NCI-H2171 (cell line): ENCODE measurements at places on chromosomes 11 and 22.

GRCh38 chr22:42743501-42743991, 22.9 kb upstream of the A4GALT start:
- DNase-seq: peak; percentile 31

DNA sequence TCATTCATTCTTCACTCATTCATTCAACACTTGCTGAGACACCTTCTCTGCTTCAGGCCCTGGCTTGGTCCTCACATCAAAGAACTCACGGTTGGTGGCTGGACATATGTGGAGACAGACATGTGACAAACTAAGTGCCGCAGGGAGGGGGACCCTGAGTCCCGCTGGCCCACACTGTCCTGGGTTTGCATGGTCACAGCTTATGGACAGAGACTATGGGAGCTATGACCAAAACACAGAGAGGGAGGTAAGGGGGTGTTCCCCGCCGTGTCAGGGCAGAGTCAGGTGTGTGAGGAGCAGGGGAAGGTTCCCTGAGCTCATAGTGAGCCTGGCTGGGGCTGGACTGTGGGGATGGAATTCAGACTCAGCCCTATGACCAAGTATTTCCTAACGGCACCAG, 123.1 kb downstream of the MPPED1 start:
- no peak for DNase-seq

DNA sequence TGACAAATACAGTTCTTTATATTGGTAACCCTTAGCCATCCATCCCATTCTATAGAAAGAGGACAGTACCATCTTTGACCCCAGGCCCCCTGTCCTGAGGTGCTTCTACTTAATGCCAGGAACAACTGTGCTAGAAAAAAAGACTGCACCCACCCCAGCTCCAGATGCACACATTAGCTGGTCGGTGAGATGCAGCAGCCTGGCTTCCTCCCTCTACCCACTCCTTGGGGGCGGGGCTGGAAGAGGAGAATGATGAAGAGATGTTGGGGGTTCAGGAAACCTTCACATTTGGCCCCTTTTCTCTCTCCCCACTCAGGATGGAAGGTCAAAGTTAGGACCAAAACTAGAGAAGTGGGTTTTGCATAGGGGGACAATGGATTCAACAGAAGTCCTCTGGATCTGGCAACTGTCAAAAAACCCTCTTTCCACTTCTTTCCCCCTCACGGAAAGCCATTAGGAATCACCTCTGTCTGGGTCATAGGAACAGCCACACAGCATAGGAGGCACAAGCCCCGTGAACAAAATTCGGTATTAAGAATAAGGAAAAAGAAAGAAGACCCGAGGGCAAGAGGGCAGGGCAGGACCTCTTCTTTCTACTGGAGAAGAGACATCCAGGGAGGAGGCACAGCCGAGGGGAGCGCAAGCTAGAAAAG, 755 bp downstream of the NRIP3 start:
- no peak for DNase-seq

GRCh38 chr11:122695076-122695615, 39.6 kb downstream of the UBASH3B start:
- no peak for DNase-seq

- DNase-seq: no peak
Observed at GRCh38 chr22:28882545-28882877, 861 bp upstream of the ZNRF3 start.

GRCh38 chr22:49699928-49700498, 127.7 kb downstream of the BRD1 start:
- DNase-seq: no peak

DNA sequence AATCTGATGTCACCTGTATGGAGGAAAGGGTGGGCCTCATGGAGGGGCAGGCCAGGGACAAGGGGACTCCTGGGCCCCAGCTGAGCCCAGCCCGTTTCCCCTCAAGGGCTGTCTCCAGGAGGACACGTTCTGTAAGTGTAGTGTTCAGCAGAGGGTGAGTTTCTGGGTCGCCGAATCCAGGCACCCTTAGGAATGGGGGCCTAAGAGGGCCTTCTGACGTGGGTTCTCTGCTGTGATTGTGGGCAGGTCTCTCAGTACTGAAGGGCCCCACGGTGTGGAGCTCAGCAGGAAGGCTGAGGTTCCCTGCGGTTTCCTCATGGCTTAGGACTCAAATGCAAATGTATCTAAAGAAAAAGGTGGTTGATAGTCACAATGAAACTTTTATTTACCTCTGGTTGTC, 6.5 kb downstream of the PTDSS2 start:
- DNase-seq: no peak

DNA sequence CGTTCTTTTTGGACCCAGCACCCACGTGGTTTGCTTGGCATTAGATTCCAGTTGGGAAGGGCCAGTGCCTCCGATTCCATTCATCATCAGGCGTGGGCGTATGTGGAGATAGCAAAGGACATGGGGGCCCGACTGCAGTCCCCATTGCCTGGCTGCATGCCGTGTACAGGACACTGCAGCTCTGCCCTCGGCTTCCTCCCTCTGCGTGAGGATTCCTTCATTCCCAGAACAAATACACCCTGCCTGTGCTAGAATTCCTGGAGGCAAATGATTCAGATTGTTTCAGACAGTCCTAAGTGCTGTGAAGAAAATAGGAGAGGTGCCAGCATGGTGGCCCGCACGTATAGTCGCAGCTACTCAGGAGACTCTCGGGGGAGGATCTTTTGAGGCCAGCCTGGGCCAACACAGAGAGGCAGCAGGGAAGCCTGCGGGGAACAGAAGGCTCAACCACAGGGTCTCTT, 15.4 kb downstream of the DERL3 start:
- DNase-seq: no peak

- DNase-seq: no peak
Observed at GRCh38 chr11:87425391-87425790, 387.7 kb downstream of the TMEM135 start.

GRCh38 chr11:3086671-3087150, 29.5 kb upstream of the CARS1 start:
- DNase-seq: no peak

DNA sequence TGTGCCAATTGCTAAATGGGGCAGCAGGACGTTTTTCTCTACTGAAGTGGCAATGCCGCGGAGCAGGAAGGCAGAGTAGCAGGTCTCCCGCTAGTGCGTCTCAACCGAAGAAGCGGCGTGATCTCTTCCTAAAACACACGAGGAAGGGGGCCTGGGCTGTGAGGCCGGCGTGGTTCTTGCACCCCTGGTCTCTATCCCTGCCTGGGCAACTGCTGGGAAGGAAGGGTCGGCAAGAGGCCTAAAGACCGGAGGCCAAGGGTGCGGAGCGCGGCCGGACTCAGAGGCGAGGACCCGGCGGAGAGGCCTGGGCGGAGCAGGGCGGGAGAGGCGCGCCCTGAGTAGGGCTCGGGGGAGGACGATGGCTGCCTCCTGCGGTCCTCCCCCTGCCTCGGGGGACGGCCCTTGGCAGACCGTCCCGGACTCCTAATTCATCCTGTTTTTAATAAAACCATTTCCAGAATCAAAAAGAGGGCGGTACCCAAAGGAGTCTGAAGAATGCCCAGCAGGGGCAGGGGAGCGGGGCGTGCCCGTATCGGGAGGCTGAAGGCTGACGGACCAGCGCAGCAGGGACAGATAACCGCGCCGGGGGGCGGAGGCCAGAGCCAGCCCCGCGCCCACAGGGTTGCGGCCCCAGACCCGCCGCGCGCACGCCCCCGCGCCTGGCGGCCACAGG, 572 bp upstream of the APLP2 start:
- peak; percentile 20 for DNase-seq

GRCh38 chr11:104394508-104394907, 230.6 kb upstream of the PDGFD start:
- no peak for DNase-seq

GRCh38 chr11:96088914-96089313, 165.0 kb upstream of the MTMR2 start:
- no peak for DNase-seq

DNA sequence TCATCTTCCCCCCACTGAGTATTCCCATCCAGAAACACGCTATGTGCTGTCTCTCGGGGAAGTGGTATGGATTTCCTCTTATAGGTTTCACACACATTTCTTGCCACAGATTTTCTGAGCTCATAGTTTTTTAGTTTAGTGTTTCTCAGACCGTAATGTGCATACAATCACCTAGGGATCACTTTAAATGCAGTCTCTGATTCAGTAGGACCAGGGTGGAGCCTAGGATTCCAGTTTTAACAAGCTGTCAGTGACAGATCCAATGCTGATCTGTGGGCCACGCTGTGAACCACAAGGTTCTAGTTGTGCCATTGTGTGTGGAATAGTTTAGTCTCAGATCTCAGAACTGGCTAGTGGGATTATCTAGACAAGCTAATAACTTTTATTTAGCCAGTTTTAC, 23.7 kb upstream of the CXCR5 start:
- DNase-seq: no peak

DNA sequence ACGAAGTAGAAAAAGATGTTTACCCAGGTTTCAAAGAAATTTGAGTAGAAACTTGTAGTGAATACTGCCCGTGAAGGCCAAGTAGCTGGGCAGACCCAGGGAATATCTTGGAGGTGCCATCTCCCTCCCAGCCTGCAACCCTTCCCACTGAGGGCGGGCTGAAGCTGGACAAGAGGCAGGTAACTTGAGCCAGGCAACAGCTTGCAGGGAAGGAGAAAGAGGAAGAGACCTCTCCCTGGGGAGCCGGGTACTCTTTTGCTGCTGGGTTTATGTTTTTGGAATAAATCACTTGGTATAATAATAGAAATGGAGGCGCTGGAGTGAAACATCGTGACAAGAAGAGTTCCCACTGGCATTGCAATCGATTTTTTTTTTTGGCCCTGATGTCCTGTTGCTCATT, 49.4 kb upstream of the JAM3 start:
- peak; percentile 61 for DNase-seq

DNA sequence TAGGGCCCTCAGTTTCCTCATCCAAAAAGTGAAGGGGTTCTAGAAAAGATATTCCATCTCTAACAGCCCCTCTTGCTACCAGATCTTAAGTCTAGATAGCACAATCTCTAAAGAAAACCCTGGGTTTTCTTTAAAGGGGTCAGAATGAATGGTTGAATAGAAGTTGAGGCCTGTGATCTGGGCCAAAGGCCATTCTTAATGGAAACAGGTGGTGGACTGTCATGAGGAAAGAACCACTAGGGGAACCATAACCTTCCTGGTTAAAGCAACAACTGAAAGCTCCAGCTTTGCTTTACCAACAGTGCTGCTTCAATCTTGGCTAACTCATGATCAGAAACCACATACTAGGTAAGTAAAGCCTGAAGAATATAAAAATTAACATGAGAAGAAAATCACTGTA, 1.8 kb downstream of the CELF1 start:
- DNase-seq: no peak

DNA sequence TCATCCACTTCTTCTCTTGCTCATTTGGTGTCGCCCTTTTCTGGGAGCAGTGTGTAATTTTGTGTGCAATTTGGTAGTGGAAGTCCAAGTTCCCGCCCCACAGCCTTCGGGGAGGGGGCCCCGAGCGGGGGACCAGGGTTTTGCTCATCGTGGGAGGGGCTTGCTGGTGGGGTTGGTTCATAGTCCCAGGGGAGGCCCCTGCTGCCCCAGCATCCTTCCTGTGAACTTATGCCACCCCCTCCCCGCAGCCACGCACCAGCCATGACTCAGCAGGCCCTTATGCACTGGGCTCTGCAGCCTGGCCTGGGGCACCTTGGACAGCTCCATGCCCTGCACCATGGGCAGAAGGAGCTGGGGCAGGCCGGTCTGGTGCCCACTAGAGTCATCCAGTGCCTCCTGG, 1183.6 kb downstream of the BRD1 start:
- no peak for DNase-seq

GRCh38 chr11:120608760-120609211, 97.2 kb downstream of the GRIK4 start:
- no peak for DNase-seq

- DNase-seq: no peak
Observed at GRCh38 chr11:105719073-105719822, 109.4 kb downstream of the GRIA4 start.

- no peak for DNase-seq
Observed at GRCh38 chr11:42806191-42806590, 505.6 kb upstream of the API5 start.

GRCh38 chr11:8814923-8815240, 96.1 kb upstream of the AKIP1 start:
- DNase-seq: no peak

GRCh38 chr22:25666308-25666707, 75.7 kb upstream of the MYO18B start:
- DNase-seq: no peak

DNA sequence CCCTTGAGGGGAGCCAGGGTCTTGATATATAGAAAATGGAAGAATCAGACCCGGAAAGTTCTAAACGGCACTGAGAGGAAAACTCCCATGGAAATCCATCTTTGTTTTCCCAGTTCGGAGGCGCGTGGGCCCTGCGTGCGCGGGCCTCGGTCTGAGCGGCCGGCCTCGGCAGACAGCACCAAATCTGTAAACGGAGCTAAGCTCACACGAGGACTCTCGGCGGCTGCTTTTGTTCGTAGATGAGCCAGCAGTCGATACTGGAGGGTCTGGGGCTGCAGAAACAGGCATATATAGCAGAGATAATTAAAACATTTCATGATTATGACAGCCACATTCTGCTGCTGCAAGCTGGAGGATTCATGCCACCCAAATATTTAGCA, 68.5 kb upstream of the PPARA start:
- no peak for DNase-seq

- no peak for DNase-seq
Observed at GRCh38 chr11:111947143-111947542, 10.0 kb downstream of the DIXDC1 start.

DNA sequence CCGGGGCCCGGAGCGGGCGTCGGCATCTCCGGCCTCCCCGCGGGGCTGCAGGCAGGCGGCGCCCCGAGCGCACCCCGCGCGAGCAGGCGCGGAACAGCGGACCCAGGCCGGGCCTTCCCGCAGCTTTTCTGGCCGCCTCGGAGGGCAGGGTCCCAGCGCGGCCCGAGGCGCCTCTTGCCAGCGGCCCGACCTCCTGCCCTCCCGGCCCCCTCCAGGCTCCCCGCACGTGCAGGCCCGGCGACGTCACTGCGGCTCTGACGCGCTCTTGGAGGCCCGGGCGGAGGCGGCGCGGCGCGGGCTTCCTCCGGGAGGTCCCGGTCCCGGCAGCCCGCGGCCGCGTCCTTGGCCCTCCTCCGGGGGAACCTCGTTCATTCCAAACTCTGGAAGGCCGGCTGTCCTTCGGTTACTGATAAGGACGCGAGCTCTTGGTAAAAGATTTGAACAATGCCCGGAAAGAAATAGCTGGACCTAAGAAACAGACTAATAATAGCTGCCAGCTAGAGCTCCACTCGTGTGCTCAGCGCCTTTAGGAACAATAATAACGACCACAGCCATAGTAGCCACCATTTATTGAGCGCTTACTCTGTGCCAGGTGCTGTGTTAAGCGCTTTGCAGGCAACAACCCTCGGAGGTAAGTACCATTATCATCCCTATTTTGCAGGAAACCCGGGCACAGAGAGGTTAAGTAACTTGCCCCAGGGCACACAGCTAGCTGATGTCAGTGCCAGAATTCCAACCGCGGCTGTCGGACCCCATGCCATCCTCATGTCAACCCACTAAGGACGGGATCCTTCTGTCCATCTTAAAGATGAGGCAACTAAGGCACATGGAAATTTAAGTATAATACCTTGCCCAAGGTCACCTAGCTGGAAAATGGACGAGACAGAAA, 39.1 kb upstream of the CREB3L1 start:
- peak; percentile 51 for DNase-seq
